ENCODE measurements at places on chromosomes 16 and 17.

DNA sequence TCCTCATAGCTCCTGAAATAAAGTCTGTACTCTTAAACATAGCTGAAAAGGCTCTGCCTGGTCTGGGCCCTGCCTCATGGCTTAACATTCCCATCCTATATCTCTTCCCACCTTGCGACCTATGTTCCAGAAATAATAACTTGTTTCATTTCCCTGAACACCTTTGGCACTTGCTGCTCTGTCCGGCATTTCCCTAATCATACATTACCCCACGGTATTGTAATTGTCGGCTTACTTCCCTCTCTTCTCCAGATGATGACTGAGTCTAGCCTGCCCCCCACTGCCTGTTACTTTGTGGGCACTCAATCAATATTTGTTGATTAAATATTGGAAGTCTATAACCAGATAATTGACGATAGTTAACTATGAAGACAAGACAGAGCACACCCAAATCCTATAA lies 23.3 kb upstream of the SUPT4H1 start:
- no peak for DNase-seq

DNA sequence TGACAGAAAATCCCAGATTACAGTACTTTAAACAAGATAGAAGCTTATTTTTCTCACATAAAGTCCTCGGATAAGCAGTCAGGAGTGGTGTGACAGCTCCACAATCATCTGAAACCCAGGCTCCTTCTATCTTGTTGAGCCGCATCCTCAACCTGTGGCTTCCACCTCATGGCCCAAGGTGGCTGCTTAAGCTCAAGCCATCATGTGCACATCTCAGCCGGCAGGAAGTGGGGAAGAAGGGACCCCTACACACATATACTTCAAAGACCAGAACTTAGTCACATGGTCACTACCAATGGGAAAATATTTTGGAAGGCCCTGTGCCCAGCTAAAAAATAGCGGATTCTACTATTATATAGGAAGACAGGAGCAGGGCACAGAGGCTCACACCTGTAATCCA lies 11.0 kb upstream of the FBXO47 start:
- no peak for DNase-seq

- DNase-seq: no peak
These were observed 358.2 kb downstream of the KIF2B start for GRCh38 chr17:54180950-54181349.

- DNase-seq: no peak
These were observed 3.6 kb upstream of the PSMD11 start for GRCh38 chr17:32440722-32441121.

DNA sequence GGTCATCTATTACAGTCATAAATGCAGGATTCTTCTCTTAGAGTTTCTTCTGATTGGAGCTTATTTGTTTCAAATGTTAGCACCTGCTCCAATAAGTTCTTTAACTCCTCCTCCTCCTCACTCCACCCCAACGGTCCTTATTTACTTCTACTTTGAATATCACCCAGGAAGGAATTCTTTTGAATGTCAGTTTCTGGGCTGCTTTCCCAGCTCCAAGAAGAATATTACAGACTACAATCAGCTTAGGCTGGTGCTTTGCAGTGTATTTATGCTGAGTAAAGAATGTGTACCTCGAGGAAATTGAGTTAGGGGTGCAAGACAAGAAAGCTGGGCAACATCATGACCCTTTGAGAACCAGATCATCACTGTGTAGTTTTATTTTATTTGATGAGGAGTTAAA lies 30.8 kb downstream of the MAP3K3 start:
- no peak for DNase-seq

- no peak for DNase-seq
These were observed 37.6 kb downstream of the MMD start for GRCh38 chr17:55383771-55384642.

DNA sequence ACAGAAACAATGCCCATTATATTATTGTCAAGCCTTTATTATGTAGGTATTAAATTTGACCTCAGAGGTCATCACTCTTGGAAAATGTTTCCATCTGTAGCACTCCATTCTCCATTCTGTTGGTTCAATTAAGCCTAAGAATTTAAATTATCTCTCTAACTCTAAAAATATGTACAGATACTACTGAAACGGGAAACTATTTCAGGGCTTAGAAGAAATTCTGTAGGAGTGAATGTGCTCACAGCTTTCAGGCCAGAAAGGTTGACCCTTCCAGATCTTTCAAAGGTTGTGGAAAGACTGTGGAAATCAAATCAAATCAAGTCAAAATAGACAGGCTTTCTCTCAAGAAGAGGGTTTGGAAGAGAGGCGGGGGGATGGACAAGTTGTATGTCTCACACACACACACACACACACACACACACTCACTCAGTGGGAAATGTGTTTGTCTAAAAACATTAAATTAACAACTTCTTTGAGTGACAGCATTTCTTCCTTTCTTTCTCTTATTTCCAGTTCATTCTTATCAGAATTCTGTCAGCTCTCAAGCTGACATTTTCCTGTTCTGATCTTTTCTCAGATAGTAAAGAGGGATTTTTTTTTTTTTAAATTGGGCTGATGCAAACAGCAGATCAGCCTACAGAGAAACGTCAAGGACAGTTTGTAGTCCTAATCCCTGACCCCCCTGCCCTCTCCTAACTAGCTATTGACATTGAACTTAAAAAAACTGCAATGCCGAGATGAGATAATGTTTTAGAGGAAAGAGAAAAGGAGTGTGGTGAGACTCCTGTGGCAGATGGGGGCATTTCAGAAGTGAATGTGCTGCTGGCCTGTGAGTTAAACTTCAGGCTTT lies 139.0 kb upstream of the ZFHX3 start:
- DNase-seq: no peak

DNA sequence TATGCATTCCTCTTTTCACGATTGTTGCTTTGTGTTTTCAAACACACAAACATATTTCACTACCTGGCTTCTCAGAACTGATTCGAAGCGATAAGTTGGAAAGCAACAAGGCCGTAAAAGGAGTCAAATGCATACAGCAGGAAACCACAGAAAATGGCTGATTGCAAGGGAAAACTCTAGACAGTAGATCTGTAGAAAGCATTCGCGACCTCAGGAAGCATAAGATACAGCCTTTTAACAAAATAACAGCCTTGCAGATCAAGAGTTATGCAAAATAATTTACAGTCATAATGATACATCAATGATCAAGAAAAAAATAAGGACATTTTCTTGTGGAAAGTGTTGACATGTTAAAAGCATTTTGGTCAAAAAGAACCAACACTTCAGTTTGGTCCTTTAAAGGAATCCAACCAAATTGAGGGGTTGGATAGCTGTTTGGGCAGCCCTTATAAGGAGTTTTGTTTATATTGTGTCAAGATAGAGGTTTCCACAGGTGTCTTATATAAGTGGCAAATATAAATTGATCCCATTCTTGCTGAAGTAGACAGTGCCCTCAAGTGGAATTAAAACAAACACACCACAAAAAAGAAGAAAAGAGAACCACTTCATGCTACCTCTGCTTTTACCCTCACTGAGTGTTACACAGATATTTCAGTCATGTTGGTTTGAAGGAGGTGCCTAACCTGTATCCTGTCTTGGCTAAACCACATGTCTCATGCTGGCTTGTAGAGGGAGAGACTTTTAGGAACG lies 5.5 kb downstream of the CYLD start:
- no peak for DNase-seq

DNA sequence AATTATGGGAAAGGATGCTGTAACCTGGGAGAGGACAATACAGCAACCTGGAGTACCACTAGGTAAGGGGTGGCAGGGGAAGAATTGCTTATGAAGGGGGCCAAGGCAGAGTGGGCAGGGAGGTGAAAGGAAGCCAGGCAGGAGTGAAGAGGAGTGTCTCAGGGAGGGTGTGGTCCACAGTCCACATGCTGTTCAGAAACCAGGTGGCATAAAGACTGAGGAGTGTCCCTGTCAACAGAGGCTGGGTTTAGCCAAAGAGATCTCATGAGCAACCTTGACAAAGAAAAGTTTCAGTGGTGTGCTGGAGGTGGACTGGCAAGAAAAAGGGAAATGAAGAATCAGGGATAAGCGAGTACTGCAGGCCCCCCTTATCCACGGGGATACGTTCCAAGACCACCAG lies 88.4 kb downstream of the SPACA3 start:
- no peak for DNase-seq

- DNase-seq: no peak
These were observed 1.8 kb downstream of the USP7 start for GRCh38 chr16:8961811-8962390.

- DNase-seq: no peak
These were observed 38.1 kb downstream of the ANKRD11 start for GRCh38 chr16:89452241-89452640.

DNA sequence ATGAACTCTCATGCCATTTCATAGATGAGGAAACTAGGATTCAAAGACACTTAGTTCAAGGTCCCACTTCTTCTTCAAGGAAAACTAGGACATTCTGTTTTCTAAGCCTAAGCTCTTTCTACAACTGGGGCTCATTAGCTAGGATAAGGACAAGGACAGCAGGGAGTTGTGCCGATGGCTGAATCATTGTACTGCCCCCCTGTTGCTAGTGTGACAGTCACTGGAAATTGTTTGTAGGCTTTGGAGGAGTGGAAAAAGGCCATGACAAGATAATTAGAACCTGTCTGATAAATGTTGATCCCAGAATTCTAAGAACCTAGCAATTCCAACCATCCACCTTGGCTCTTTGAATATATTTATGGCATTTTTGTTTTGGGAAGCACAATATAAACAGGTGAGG lies 445.7 kb downstream of the CDH8 start:
- no peak for DNase-seq

- DNase-seq: no peak
These were observed 2.3 kb downstream of the NAT9 start for GRCh38 chr17:74773871-74774286.

- DNase-seq: no peak
These were observed 60.9 kb upstream of the TNRC6A start for GRCh38 chr16:24668481-24669061.

- no peak for DNase-seq
These were observed 116.8 kb downstream of the HIC1 start for GRCh38 chr17:2171702-2172076.

All from stimulated activated CD8-positive, alpha-beta memory T cell treated with anti-CD3 and anti-CD28 coated beads, Interleukin-4, amount 100 ng/mL, for 1 hour (primary cell).